ENCODE measurements at places on chromosomes 13 and 19.

DNA sequence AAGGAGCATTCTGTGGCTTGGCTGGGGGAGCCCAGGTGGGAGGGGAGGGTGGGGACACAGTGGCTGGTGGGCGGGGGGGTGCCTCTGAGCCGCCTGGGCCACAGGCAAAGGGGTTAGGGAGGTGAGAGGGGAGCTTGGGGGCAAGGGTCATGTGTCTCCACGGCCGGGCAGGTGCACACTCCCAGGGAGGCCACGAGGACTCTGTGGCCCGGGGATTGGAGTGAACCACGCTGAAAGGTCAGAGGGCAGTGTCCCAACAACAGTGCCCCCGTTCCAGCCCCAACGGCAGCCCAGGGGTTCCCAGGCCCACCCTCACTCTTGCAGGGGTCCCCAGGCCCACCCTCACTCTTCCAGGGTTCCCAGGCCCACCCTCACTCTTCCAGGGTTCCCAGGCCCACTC lies 9.6 kb downstream of the C2CD4C start:
- DNase-seq, result no peak

DNA sequence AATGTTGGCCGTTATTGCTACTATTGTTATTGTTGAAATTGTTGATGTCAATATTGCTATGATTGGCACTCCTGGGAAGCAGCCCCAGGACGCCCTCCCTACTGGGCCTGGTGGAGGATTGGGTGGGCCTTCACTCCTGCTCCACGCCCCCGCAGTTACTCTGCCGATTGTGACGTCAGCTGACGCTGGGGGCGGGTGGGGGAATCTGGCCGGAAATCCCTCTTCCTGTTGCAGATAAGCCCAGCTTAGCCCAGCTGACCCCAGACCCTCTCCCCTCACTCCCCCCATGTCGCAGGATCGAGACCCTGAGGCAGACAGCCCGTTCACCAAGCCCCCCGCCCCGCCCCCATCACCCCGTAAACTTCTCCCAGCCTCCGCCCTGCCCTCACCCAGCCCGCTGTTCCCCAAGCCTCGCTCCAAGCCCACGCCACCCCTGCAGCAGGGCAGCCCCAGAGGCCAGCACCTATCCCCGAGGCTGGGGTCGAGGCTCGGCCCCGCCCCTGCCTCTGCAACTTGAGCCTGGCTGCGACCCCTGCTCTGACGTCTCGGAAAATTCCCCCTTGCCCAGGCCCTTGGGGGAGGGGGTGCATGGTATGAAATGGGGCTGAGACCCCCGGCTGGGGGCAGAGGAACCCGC lies at the start of gene ETV2:
ETV2 (plus strand) TSS at position 231 of the 637 bp plus-strand sequence. CDS start 716 bp downstream, outside the sequence.
- peak; percentile 25 for DNase-seq

DNA sequence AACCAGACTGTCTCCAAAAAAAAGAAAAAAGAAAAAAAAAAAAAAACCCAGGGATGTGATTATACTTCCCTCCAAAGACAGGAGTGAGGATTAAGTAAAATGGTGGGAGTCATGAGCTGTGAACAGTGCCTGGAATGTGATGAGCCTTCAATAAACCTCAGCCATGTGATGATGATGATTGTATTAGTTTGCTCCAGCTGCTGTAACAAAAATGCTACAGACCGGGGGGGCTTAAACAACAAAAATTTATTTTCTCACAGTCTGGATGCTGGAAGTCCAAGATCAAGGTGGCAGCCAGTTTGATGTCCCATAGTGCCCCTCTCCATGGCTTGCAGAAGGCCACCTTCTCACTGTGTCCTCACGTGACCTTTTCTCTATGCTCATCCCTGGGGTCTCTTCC lies 8.9 kb upstream of the PVR start:
- DNase-seq, result no peak

- no peak for DNase-seq
These were observed 79.9 kb upstream of the GPC6 start for GRCh38 chr13:93146584-93147297.

- no peak for DNase-seq
These were observed 11.2 kb downstream of the CEBPA start for GRCh38 chr19:33290956-33291622.

DNA sequence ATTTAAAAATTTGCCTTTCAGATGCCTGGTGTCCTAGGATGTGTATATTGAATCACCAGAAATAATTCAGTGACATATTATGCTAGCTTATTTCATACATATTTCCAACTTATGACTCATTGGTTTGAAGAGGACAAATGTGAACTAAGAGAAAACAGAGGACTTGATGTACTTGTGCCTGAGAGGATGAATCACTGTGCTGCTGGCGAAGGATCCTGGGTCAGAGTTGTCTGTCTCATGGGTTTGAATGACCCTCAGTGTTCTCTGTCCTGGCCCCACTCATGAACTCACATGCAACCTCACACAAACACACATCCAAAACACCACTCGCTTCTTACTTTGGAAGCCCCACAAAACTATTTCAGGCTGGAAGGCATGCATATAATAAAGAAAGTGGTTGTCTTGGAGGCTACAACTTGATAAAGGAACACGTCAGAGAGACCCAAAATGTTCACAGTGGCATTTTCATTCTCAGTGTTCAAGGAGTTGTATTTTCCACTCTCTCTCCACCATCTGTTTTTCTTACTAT lies 129.0 kb upstream of the SPRY2 start:
- no peak for DNase-seq

DNA sequence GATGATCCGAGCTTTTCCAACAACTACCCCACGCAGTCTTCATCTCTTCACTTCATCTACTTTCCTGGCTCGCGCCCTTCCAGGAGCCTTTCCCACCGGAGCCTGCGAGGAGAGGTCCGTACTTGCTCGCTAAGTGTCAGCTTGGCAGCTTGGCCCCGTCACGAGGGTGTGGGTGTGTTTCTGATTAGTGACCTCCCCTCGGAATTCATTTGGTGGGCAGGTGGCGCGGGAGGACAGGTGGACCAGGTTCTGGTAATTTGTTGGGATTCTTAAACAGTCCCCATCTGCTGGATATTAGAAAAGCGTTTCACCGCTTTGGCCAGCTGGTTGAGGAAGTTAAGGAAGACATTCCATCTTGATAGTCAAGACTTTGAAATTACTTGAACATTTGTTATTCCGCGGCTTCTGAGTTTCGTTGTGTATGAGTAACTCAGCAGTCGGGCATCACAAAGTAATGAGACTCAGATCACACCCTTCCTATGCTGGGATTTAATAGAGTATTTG lies 515 bp downstream of the UFM1 start:
- DNase-seq, result no peak

DNA sequence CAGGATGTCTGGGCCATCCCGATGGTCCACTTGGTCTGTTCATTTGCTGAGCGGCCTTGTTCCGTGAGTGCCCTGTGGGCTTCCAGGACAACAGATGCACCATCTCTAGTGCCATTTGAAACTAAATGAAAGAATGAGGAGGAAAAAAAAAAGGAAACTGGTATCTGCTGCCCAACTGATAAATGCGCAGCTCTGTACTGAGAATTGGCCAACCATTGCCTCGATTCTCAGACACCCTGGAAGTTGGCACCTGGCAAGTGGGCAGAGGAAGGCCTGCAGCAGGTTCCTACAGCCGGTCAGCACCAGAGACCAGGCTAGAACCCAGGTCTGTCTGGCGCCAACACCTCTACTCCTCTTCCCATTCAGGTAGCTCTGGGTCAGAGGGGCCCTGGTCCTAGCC lies 18.9 kb downstream of the SLC7A1 start:
- no peak for DNase-seq

GRCh38 chr13:44302940-44303575 lies 70.6 kb upstream of the SERP2 start:
- DNase-seq, result no peak

DNA sequence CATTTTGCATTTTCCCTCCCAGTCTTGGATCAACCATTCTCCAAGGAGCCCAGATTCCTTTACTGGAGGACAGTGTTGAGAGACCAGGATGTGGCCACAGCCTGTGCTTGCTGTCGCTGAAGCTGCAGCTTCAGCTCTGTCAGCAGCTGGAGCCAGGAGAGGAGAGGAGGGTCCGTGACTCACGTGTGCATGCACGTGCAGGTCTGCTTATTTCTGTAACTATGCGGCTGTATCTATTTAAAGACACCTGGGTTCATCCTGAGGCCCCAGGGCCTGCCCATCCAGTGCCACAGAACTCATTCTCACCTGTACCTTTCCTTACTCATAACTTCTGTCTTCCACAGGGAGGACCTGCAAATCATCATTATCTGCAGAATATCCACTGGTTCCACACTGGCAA lies 8.2 kb upstream of the LAMP1 start:
- no peak for DNase-seq

GRCh38 chr13:38283346-38283745 lies 66.3 kb upstream of the UFM1 start:
- DNase-seq, result no peak

DNA sequence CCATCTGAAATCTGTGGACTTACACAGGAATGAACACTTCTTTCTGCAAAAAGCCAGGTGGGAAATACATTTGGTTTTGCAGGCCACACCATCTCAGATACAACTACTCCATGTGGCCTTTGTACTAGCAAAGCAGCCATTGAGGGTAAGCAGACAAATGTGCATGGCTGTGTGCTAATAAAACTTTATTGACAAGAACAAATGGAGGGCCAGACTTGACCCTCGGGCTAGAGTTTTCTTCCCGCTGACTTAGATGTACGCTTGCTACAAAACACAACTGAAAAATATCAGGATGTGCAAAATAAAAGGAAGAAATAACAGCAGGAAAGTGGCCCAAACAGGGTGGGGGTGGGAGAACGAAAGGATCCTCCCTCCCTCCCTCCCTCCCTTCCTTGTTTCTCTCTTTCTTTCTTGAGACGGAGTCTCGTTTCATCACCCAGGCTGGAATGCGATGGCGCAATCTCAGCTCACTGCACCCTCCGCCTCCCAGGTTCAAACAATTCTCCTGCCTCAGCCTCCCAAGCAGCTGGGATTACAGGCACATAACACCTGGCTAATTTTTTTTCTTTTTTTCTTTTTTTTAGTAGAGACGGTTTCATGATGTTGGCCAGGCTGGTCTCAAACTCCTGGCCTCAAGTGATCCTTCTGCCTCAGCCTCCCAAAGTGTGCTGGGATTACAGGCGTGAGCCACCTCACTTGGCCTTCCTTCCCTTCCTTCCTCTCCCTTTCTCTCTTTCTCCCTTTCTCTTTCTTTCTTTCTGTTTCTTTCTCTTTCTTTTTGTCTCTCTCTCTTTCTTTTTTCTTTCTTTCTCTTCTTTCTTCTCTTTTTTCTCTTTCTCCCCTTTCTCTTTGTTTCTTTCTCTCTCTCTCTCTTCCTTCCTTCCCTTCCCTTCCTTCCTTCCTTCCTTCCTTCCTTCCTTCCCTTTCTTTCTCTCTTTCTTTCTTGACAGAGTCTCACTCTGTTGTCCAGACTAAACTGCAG lies 29.3 kb downstream of the CCL25 start:
- DNase-seq, result no peak

- DNase-seq, result no peak
These were observed 172.7 kb upstream of the RNF113B start for GRCh38 chr13:98349731-98350305.

GRCh38 chr19:39444598-39445195 lies 685 bp upstream of the SUPT5H start:
- DNase-seq, result no peak

DNA sequence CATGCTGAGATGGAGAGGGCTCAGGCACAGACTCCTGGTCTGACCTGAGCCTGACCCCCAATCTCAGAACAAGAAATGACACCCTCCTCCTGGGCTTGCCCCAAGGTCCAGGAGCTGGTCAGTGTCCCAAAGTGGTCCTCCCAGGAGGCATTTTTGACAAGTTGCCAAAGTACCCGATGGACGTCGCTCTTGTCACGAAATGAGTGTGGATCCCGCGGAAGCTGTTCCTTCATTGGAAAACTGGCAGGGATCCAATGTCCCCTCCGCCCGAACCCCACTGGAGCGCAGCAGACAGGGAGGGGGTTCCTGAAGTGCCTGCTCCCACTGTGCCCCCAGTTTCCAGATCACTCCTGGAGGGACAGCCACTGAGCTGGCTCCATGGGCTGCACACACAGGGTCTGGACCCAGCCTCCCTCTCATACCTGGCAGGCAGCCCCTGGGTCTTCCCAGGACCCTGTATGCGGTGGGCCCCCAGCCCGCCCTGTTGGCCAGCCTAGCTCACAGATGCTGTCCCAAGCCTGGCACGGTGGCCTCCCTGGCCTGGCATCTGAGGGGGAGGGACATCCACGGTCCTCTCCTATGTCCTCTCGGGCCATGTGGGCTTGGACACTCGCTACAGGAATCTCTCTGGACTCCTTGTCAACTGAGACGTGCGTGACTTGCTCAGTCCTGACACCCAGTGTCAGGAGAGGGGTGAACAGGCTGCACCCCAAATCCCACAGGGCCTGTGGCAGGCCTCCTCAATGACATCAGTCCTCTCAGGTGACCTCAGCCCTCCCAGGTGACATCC lies 12.8 kb upstream of the ZNF14 start:
- DNase-seq, result no peak

DNA sequence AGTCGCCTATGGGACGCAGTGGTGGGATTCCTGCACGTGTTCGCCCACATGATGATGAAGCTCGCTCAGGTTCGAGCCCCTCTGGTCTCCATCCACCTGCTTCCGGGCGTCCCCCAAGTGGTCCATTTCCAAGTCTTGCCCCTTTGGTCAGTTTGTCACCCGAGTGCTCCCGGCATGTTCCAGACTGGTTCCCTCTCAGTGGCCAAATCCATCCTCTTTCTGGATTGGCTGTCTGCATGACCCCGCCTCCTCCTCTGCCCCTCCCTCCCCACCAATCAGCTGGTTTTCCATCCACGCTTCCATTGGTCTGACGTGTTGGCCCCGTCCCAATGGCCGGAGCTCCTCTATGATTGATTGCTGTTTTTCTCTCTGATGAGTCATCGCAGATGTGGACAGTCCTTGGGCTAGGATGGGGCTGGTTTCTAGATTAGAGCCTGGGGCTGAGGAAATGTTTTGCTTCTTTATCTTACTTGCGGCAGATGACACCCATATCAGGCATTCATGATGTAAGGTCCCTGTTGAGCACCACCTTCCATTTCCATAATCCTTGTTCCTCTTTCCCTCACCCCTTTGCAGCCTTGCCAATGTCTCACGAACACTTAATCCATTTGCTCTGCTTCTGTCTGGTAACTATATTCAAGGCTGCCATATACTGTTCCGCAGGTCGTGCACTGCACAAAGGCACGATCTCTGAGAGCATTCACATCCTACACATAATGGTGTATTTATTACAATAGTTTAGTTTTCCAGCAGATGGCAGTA lies 73.8 kb downstream of the MAP4K1 start:
- DNase-seq, result no peak

DNA sequence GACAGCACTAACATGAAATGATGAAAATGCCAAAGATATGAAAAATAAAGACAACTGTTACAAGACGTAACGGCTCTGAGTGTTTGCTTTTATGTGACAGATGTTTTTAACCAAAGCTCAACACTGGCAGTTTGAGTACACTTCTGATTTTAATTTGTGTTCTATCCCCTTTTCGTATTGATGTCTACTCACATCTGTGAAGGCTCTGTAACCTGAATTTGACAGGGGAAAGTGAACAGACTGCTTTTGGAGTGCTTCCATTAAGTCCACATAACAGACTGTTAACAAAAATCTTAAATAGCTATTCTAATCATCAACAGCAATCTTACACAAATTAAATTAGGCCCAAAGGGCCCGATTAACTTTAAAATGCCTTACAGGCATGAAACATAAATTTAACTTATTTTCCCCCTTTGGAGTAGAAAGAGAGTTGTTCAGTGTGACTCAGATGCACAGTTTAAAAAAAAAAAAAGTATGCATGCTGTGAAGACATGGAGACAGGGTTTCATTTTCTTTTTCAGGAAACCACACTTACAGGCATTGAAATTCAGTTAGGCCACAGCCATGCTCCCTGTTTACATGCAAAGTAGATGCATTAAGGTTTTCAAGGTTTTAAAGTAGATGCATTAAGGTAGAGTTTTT lies 16.3 kb upstream of the RNASEH2B start:
- DNase-seq, result no peak

Measured in stimulated activated CD8-positive, alpha-beta memory T cell treated with anti-CD3 and anti-CD28 coated beads, Interleukin-12 subunit alpha, Interleukin-12 subunit beta, amount 100 ng/mL, for 1 hour (primary cell).